Stimulated activated CD4-positive, alpha-beta T cell treated with anti-CD3 and anti-CD28 coated beads, Interleukin-15, amount 100 ng/mL, for 1 hour (primary cell): ENCODE measurements at places on chromosomes 2 and 18.

GRCh38 chr2:112605926-112606325, 21.5 kb downstream of the CHCHD5 start:
- DNase-seq = no peak

DNA sequence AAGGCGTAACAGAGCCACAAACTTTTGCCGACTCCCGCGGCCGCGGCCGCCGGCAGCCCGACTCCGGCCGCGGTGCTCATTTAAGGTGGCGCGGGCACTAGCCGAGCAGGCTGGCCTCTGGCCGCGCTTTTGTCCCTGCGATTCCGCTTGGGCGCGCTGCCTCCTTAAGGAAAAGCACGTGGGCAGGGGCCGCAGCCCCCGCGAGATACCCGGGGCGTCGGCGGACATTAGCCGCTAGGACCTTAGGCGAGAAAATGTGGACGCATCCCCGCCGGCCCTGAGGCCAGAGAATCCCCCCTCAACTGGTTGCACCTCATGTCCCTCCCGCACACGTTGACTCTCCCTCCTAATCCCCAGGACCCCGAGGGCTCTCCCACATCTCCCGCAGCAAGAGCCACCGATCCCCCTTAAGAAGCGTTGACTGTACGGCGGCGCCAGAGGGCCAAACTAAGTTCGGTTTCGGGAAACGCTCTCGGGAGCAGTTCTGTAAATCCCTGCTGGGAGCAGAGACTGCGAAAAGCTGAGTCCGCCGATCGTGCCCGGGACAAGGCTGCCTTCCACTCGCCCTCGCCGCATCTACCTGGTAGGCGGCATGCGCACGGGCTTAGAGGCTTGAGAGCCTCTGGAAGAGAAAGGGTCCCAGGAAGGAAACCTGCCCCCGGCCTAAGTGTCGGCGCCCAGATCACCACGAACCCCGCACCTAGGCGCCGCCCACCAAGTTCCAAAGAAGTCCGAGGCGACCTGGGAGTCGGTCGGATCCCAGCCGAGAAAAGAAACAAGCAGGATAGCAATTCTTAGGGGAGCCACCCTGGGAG, 1.8 kb upstream of the SATB2 start:
- DNase-seq = peak; percentile 62

DNA sequence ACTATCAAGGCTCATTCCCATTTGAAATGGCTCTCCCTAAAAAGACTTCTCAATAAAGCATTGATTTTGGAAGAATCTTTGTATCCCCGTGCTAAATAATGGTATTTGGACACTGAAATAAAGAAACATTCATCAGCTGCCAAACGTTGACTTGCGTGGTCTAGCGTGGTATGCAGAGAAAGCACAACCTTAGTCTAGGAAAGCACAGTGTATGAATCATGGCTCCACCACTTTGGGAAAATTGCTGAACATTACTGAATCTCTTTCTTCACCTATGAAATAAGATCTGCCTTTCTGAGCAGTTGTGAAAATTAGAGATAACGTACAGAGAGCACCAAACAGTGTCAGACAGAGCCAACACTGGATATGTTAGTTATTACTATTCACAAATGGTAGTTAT, 353.9 kb downstream of the SS18 start:
- DNase-seq = no peak

GRCh38 chr2:201964631-201965206, 68.9 kb upstream of the FZD7 start:
- no peak for DNase-seq

- no peak for DNase-seq
Observed at GRCh38 chr2:163641986-163642385, 93.8 kb downstream of the FIGN start.
